Epithelial cell of proximal tubule (primary cell): ENCODE measurements at places on chromosomes 4 and X.

DNA sequence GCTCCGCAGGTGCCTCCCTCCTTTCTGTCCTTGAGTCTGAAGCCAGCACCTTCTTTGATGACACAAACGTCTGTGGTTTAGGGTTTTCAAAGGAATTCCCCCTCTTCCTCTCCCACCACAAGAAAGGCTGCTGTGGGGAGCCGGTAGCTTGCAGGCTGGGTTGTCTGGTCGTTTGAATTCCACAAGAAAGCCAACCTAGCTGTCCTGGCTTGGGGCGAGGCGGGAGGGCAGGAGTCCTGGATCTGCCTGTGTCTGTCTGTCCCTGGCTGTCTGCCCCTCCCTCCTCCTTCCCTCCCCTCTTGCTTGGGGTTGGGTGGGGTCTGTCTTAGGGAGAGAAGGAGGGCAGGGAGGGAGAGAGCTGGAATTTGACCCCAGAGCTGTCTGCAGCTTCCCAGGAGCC is 56.3 kb downstream of the SHROOM2 start:
- DNase-seq, result no peak

- no peak for DNase-seq
Observed at GRCh38 chr4:156113138-156113765, 159.6 kb upstream of the CTSO start.

DNA sequence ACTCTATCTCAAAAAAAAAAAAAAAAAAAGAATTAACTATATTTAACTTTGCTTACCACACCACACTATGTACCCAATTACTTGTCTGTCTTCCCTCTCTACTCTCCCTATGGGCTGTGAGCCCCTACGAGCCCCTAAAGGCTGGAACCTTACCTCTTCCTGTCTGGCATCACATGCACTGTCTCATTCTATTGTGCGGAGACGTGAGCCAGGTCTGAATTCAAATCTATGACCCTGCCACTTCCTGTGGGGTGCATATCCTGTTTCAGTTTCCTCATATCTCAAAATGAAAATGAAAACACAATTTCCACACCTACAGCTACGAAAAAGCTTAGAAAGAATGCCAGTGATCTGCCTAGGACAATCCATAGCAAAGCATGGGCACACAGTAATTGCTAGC is 42.9 kb upstream of the HS3ST1 start:
- no peak for DNase-seq

GRCh38 chrX:136250191-136251040 is 784 bp downstream of the MAP7D3 start:
- no peak for DNase-seq

DNA sequence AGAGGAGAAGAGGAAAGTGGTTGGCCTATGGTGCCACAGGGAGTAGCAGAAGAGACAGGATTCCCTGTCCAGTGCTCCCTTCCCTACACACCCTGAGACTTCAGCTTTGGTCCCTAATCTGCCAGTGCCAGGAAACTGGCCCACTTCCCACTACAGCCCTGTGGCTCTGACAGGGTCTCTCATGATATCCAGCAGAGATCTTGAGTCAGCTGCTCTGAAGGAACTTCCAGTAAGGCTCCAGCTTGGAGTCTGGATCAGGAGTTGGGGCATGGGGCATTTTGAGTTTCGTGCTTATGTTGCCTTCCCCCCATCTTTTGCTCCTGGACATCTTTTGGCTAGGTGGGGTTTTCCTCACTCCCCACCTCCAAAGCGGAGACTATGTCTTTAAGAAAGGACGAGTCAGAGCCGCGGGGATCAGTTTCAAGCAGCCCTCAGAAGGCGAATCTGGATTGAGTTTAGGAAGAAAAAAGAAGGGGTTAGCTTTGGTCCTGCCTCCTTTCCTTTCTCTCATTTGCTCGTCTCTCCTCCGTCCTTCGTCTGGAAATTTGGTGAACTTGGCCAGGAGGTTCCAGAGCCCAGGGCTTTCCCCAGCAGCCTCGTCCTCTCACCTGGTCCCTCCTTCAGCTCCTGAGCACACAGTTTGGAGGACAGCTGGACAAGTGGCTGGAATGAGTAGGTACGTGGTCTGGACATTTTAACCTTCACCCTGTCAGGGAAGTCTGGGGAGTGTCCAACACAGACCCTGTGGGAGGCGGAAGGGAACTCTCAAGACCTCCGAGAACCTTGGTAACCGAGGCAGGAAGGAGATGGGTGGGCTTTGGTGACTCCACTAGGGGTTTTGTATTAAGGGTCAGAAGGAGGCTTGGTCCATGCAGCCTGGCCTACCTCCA is 104.4 kb downstream of the RTL5 start:
- DNase-seq, result no peak

- DNase-seq, result no peak
Observed at GRCh38 chrX:13389501-13389900, 69.6 kb upstream of the ATXN3L start.
